ENCODE measurements at places on chromosomes 11 and 22. TPM values are rescaled to one million over a fixed set of nuclear protein-coding genes. Genes with fewer than 3 reads are reported as not detected.

Gene SCN4B
- not detected for total RNA-seq

Gene ALDH3B1
- 29.2 TPM for total RNA-seq

Gene CBY1
- 19.2 TPM for total RNA-seq

Gene KRTAP5-11
- not detected for total RNA-seq

Gene AMOTL1
- 40.8 TPM for total RNA-seq

Gene NTM
- 35.0 TPM for total RNA-seq

Gene SPCS2
- total RNA-seq = 20.1 TPM

Gene PATZ1
- 9.3 TPM for total RNA-seq

Gene DUSP8
- total RNA-seq = 0.40 TPM

Gene E2F8
- total RNA-seq = 0.79 TPM

Gene KRTAP5-10
- not detected for total RNA-seq

Gene SEPTIN5
- 25.6 TPM for total RNA-seq

Gene OR51E2
- total RNA-seq = not detected

Gene MMP7
- total RNA-seq = not detected

Gene NRIP3
- total RNA-seq = 15.2 TPM
